ENCODE measurements at places on chromosomes 3 and 15.

DNA sequence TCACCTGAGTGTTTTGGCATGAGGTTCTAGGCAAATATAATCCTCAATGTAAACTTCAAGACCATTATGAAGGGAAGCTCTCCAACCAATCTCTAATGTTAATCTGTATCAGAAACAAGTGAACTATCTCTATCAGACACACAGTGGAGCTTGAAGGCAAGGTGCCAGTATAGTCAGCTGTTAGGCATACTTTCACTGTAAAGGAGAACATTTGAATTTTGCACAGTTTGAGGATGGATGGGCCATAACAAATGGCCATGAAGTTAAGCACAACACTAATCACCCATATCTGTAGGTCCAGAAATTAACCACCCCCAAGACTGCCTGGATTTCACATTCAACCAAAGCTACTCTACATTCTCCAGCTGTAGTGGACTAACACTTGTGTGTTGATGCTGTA is 69.1 kb upstream of the LMOD3 start:
- no peaks in the 10 kb centered on the region for H3K36me3 ChIP-seq
- no peak for DNase-seq
- H3K4me1 ChIP-seq, result no peaks in the 10 kb centered on the region
- H3K27me3 ChIP-seq, result no peaks in the 10 kb centered on the region
- no peak overlapping the region for H3K27ac ChIP-seq

DNA sequence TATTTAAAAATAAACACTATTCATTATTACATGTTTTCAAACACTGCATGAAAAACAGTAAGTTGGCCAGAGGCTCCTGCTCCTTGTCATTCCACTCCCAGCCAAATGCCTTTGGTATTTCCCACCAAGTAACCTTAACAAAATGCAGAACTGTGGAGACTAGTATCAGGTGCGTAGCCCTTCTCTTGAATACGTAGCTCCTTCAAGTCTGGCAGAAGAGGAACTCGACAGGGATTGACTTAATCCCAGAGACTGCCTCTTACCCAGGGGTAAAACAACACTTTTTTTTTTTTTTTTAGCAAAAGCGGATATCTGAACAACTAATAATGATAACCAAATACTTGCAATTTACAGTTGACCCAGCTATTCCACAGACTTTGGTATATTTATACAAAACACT is 738 bp downstream of the COMMD2 start:
- H3K4me3 ChIP-seq, result peak overlapping the region; percentile 83
- DNase-seq, result no peak
- H3K27me3 ChIP-seq, result no peaks in the 10 kb centered on the region
- peaks cover 11% of the 10 kb centered on the region for H3K4me1 ChIP-seq
- H3K36me3 ChIP-seq, result no peaks in the 10 kb centered on the region

DNA sequence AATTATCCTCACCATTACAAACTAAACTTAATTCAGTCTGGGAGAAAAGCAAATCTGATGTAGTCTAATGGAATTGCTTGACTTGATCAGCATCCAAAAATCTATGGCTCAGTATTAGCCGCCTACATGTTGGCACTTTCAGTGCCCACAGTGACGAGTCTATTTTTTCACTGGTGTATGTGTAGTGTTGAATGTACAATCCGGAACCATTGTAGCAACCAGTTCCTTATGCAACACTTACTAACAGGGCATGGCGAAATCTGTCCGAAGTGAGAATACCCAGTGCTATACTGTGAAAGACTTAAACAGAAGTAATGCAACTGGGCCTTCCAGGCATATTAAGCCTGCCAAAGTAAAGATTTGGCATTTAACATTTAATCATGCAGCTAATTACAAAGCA is 18.6 kb downstream of the LRRN1 start:
- no peaks in the 10 kb centered on the region for H3K36me3 ChIP-seq
- no peak overlapping the region for H3K27ac ChIP-seq
- no peaks in the 10 kb centered on the region for H3K4me1 ChIP-seq
- H3K4me3 ChIP-seq, result no peak overlapping the region
- DNase-seq, result no peak

- H3K4me3 ChIP-seq, result no peak overlapping the region
- no peaks in the 10 kb centered on the region for H3K27me3 ChIP-seq
- no peaks in the 10 kb centered on the region for H3K4me1 ChIP-seq
- no peak for DNase-seq
These were observed 730.7 kb upstream of the ALCAM start for GRCh38 chr3:104635872-104636580.

DNA sequence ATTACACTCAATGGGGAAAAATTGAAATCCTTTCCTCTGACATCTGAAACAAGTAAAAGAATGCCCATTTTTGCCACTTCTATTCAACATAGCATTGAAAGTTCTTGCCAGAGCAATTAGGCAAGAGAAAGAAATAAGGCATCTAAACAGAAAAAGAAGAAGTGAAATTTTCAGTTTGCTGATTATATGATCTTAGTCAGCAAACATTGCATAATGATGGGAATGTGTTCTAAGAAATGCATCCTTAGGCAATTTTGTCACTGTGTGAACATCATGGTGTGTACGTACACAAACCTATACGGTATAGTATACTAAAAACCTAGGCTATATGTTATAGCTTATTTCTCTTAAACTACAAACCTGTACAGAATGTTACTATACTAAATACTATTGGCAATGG is 278.0 kb downstream of the CGGBP1 start:
- no peak overlapping the region for H3K4me3 ChIP-seq
- no peaks in the 10 kb centered on the region for H3K36me3 ChIP-seq
- H3K4me1 ChIP-seq, result no peaks in the 10 kb centered on the region
- H3K27me3 ChIP-seq, result no peaks in the 10 kb centered on the region
- no peak for DNase-seq
- H3K27ac ChIP-seq, result no peak overlapping the region

DNA sequence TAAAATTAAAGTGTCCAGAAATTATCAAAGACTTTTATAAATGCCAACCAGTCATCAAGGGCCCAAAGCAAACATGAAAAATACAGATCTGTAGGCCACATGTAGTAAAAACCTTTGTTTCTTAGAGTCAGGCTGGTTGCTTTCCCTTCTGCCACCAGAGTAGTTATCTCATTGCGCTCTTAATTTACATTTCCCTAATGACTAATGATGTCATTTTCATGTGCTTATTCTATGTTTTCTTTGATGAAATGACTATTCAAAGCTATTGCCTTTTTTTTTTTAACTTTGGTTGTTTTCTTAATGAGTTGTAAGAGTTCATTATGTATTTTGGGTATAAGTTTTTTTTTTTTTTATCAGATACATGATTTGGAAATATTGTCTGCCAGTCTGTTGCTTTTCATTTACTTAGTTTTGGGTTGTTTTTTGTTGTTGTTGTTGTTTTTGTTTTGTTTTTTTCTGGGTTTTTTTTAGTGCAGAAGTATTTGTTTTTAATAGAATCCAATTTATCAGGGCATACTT is 140.6 kb downstream of the HCN4 start:
- no peaks in the 10 kb centered on the region for H3K27me3 ChIP-seq
- DNase-seq, result no peak
- H3K27ac ChIP-seq, result no peak overlapping the region
- H3K4me1 ChIP-seq, result peaks cover 8% of the 10 kb centered on the region
- H3K4me3 ChIP-seq, result no peak overlapping the region
- H3K36me3 ChIP-seq, result no peaks in the 10 kb centered on the region

DNA sequence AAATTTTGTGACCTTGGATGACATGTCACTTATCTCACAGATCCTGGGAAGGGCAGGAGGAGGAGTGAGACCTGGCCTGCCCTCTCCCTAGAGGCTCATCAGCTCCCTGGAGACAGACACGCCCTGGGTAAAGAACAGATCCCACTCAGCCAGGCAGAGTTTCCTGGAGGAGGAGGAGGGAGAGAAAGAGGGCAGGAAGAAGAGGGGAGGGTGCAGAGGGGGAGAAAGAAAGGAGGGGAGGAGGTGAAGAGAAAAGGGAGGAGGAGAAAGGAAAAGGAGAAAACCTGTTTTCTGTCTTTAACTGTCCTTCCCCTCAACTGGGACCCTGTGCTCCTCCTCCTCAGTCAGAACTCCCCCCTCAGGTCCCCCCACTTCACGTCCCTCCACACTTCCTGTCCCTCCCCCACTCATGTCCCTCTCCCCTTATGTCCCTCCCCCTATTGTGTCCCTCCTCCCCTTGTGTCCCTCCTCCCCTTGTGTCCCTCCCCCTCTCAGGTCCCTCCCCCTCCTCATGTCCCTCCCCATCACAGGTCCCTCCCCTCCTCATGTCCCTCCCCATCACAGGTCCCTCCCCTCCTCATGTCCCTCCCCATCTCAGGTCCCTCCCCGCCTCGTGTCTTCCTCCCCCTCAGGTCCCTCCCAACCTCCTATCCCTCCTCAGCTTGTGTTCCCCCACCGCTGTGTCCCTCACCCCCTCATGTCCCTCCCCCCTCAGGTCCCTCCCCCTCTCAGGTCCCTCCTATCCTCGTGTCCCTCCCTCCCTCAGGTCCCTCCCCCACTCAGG is 52.3 kb upstream of the CGNL1 start:
- H3K36me3 ChIP-seq, result no peaks in the 10 kb centered on the region
- H3K4me3 ChIP-seq, result no peak overlapping the region
- DNase-seq, result no peak
- H3K4me1 ChIP-seq, result peaks cover 7% of the 10 kb centered on the region
- H3K27me3 ChIP-seq, result peaks cover 2% of the 10 kb centered on the region

All from psoas muscle (tissue), 8 donors.